ENCODE measurements at places on chromosomes 7 and 10.

DNA sequence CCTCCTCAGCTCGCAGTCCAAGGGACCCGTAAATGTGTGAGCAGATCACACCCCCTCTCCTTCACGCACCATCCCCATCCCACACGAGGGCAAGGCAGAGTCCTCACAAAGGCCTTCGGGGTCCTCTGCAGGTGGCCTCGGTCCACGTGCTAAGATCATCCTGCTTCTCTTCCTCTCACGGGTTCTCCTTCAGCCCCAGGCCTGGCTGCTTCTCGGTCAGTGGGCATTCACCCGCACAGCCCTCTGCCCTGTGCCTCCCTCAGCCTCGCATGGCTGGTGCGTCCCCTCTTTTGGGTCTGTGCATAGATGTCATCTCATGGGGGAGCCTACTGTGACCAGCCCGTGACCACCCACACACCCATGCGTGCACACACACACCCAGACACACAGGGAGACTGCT lies 17.3 kb upstream of the FOXL3 start:
- no peak for DNase-seq

- no peak for DNase-seq
These were observed 50.7 kb upstream of the RHEB start for GRCh38 chr7:151570366-151570915.

DNA sequence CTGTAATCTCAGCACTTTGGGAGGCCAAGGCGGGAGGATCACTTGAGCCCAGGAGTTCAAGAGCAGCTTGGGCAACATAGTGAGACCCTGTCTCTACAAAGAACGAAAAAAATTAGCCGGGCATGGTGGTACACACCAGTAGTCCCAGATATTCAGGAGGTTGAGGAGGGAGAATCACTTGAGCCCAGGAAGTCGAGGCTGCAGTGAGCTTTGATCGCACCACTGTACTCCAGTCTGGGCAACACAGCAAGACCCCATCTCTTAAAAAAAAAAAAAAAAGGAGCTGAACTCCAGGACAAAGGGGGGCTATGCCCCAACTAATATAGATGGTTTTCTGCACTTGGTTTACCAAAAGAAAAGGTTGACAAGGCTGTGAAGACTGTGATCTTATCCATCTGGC lies 101.2 kb upstream of the ANLN start:
- no peak for DNase-seq

- DNase-seq, result no peak
These were observed 163.5 kb upstream of the PLXDC2 start for GRCh38 chr10:19652750-19653149.

GRCh38 chr10:24127516-24127915 lies 81.4 kb upstream of the KIAA1217 start:
- DNase-seq, result no peak

DNA sequence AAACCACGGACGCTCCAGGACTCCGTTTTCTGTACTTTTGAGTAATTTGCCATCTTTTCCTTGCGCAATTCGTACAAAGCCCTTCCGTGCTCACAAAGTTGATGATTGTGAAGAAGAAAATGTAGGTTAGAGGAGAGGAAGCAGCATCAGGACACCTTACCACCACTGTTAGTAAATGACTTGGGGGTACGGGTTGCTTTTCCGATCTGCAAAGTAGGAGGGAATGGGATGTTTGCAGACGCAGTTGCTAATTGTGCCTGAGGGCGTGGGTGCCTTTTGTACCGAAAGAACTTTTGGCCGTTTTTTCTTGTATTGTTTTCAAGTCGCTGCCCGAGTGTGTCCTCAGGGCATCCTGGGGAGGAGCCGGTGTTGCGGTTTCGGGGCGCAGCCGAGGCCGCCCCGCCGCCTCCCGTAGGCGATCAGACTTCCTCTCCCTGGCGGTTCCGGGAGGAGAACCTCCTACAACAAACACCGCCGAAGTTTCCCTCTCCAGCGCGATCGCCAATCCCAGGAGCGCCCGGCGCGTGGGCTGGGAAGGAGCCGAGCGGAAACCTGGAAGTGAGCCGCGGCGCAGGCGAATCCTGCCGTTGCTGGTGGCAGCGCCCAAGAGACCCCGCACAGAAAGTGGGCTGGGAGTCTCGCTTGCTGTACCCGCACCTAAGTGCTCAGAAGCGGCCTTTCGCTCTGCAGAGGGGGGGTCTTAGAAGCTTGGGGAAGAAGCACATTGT lies 1.0 kb downstream of the PRR15 start:
- DNase-seq, result no peak

GRCh38 chr10:49287689-49288340 lies 11.2 kb upstream of the C10orf71 start:
- DNase-seq, result no peak

DNA sequence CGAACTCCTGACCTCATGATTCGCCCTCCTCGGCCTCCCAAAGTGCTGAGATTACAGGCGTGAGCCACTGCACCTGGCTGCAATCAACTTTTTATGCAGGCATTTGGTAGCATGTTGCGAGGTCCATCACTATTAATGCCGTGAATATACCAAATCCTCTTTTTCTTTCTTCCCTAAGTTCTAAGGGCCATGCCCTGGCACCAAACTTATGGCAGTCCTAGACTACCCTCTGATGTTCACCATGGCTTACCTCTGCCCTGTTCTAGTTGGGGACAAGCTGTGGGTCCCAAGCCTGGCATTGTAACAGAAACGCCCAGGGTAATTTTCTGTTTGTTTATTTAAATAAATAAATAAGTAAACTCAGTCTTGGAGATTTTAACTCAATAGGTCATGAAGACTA lies 13.3 kb downstream of the PRSS2 start:
- peak; percentile 4 for DNase-seq

DNA sequence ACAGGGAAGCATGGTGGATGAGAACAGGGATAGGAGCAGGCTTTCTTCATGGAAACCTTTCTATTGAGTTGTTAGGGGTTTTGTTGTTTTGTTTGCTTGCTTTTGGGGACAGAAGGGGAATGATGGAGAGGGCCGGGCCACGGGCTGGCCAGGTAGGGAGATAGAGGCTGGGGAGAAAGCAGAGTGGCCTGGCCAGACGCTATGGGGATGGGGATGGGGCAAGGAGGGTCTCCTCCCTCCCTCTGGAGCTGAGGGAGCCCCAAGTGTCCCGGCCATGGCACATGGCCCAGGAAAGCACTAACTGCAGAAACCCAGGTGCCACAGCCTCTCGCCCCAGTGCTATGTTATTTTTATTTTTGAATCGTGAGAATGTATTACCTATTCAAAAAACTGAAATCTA lies 10.0 kb downstream of the AOC1 start:
- no peak for DNase-seq

DNA sequence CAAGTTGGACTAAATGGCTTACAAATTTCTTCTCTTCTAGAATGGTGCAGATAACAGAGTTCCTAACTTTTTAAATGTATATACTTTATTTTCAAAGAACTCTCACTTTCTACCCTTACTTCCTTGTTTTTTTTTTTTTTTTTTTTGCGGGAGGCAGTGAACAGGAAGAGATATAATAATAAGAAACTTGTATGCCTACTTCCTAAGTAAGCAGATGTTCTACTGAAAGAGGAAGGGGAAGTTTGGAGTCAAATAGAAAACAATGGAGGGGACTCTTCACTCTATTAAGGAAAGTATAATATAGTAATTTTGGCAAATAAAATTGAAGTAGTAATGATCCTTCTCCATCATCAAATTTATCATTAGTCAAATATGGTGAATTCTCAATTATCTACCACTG lies 754.0 kb downstream of the KCNMA1 start:
- DNase-seq, result no peak

DNA sequence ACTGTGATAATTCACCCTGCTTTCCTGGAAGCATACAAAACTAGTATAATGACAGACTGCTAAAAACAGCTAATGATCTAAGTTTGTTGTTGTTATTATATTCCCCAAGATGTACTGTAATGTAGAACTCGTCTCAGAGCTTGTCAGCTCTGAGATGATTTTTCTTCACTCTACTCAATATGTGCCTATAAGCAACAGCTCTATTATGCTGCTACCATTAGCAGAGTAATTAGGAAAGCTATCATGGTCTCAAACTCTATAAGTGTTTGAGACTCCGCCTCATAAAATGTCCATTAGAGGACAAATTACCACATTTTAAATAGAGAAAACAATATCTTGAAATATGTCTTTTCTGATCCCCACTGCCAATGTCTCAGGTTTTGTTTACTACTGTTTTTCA lies 476.5 kb upstream of the PCDH15 start:
- DNase-seq, result no peak

DNA sequence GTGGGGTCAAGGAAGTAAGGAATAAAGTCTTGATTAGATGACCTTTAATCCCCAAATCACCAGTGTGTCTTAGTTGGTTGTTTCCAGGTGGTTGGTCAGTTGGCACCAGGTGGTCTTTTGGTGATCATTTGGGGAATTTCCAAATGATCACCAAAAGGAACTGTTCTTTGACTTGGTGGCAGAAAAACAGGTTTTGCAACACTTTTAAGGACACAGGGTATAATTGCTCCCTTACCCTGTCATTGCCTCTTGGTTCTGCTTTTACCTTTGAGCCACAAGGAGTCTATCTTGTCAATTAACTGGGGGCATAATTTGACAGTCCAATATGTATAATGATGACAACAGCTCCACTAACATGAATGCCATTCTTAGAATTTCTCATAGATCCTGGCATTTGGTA lies 104.2 kb downstream of the ADK start:
- no peak for DNase-seq

- DNase-seq, result peak; percentile 34
These were observed 10.5 kb upstream of the TRIM24 start for GRCh38 chr7:138449580-138449979.

DNA sequence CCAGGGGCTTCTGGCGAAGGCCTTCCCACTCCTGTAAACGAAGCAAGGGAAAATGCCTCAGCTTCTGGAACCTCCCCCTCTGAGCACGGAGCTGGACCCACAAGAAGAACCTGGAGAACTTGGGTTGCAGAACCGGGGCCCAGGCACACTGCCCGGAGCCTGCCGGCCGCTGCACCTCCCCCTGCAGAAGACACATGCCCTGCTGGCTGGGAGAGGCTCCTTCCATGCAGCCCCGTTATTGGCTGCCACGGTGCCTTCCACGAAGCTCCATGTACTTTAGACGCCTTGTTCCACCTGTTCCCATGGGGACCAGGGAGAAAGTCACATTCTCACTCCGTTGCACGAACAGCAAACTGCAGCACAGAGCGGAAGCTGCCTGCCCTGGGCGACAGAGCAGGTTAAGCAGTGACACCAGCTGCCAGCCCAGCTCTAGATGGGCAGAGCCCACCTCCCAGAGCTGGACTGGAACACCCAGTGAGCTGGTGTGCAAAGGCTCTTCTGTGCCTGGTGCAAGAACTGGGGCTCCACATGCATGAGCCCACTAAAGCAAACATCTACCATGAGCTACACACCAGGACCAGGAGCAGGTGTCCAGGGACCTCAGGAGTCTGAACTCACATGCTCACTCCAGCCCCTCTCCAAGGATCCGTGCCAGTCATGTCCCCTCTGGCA lies 70.1 kb downstream of the TNS3 start:
- no peak for DNase-seq

DNA sequence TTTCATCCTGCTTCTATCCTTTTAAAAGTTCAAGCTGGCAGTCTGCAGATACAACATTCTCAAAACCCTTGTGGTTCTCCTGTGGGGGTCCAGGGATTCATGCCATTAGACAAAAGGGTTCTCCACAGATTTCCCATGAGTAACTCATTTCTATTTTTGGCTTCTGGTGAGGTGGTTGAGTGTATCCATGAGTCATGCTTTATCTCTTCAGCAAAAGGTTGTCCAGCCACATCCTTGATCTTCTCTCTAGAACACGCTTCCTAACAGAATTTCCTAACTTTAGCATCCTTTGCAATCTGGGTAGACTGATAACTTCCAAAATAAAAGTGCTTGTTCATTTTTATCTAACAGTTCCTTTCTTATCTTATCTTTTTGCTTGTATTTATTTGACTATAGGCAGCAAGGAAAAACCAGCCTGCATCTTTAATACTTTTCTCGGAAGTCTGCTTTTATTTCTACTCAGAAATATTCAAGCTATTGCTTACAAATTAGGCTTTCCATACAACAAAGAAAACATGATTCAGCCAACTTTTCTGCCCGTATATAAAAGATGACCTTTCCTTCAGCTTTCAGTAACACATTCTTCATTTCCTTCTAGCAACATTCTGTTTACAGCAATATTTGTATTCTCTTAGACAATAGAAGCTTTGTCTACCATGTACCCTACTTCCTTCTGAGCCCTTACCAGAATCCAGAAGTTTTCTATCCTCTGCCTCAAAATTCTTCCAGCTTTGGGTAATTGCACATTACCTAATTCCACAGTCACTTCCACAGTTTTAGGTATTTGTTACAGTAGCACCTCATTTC lies 79.3 kb upstream of the IL6 start:
- DNase-seq, result no peak

DNA sequence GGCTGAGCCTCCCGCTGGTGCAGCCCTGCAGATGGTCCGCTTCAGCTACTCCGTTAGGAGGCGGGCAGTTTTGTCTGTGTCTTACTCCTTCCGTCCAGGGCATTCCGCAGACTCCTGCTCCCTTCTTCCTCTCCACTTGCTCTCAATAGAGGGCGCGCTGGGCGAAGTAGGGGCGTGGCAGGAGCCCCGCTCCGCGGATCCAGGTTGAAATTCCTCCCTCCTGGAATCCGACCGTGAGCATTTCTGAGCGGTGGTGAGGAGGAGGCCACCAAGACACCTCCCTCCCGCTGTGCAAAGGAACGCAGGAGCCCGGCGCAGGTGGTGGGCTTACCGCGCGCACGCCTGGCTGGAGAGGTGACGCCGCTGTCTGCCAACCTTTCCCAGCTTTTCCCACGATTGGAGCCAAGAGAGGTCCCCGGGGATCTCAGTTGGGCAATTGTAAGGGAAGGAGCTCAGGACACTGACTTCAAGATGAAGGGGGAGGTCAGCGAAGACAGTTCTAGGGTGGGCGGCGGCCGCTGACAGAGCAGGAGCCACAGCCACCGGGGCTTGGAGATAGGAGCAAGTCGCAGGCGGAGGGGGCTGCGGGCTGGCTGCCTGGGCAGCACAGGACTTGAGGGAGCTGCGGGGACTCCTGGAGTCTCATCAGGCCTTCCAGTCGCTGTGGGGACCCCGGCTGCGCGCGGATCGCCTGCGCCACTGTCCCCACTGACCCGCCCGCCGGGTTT lies 1011.3 kb downstream of the XPNPEP1 start:
- no peak for DNase-seq

- no peak for DNase-seq
These were observed 111.6 kb downstream of the PHTF2 start for GRCh38 chr7:77910124-77910523.

DNA sequence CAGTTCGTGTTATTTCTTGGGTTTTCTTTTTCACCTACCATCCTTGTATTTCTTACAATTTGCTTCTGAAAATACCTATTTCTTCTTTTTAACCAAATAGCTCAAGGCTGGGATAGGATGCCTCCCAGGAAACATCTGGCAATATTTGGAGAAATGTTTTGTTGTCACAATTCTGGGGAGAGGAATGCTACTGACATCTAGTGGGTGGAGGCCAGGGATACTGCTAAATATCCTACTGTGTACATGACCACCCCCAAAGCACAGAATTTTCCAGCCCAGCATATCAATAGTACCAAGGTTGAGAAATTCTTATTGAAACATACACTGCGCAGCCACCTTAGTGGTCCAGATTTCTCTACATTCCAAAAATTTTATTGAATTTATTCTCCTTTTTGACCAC lies 55.5 kb downstream of the CNTNAP2 start:
- no peak for DNase-seq

All from CD4-positive, alpha-beta T cell treated with Interleukin-21 for 1 hour (primary cell).